ENCODE measurements at places on chromosomes 12 and 14.

DNA sequence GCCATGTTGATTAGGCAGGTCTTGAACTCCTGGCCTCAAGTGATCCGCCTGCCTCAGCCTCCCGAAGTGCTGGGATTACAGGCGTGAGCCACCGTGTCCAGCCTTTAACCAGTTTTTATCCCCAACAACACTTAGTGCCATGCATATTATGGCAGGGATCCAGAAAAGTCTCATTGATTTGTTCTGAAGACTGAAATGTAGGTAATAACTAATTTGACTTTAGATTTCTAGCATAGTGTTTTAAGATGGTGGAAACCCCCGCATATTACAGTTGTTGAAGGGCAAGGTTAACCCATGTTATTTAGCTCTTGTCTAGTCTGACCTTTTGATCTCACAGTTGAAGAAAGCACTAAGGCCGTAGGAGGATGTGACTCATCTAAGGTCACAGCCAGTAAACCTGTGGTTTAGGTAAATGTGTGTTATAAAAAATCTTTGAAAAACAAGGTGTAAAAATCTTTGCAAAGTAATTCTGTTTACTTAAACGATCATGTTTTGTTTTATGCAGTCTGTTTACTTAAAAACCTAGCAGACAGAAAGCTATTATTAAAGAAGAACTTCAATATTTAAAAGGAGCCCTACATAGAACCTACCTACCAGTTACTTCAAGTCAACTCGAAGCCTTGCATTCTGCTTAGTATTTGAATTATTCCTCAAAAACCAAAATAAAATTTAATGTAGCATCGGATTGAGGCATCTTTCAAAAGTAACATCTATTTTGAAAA, 24.8 kb downstream of the BICDL1 start:
- no peak for DNase-seq

DNA sequence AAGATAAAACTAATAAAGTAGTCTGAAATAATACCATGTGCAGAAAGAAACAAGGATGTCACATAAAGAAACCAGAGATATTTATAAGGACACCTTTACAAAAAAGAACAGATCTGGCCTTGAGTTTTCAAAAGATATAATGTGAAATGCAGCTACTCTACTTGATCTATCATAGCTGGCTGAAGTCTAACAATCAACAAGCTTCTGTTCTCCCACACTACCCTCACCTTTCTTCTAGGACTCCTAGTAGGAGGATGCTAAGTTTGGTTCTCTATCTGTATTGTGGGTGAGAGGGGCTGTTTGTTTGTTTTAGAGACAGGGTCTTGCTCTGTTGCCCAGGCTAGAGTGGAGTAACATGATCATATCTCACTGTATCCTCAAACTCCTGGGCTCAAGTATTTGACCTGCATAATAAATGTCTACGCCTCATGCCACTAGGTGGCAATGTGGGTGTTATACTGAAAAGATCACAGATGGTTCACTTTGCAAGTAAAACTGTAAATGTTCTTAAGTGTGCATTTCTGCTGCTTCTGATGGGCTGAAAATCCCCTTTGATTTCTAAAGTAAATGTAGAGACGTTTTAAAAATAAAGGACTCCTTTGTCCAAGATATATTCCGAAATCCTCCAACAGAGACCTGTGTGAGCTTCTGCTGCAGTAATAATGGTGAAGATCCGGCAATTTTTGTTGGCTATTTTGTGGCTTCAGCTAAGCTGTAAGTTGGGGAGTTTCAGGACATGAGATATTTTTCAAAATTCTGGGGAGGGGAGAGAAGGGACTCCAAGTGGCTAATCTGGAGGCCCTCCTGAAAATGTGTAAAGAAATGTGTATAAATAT, 269.3 kb downstream of the DAD1 start:
- DNase-seq, result peak; percentile 21

DNA sequence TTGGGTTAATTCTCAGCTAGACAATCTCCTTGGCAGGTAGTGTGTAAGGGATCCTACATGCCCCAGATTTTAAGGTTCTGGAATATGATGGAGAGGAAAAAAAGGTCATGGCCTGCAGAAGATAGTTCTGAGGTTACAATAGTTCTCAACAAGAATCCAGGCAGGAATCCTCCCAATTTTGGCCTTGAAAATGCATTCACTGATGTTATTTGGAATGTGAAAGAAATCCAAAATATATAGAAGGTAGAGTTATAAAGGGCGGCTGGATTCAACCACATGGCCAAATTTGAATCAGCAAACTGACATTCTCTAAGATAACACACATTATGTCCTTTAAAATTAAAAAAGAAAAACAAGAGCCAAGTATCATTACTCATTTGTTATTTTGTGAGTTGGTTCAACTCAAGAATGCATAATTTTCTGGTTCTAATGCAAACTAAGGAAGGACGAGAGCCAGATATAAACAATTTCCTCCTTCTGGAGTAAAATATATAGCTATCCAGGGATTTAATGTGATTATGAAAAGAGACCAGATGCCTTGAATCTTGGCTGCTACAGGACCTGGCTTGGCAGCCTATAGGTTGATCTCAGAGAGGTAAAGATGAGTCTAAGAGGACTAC, 177.0 kb upstream of the G2E3 start:
- DNase-seq, result no peak

DNA sequence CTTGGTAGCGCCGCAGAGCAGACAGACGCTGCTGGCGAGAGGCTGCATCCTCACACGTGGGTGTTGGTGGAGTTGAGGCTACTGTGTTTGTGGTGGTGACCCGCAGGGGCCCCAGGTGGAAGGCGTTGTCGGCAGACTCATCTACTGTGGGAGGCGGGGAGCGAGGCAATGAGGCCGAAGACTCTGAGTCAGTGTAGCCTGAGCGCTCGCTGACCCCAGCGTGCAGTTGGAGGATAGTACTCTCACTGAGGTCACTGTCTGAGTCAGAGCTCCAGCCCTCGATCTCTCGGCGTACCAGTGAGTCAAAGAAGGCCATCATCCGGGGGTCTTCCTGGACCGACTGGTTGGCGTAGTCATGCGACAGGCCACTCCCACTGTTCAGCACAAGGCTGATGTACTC, 76.0 kb upstream of the ACTN1 start:
- no peak for DNase-seq

DNA sequence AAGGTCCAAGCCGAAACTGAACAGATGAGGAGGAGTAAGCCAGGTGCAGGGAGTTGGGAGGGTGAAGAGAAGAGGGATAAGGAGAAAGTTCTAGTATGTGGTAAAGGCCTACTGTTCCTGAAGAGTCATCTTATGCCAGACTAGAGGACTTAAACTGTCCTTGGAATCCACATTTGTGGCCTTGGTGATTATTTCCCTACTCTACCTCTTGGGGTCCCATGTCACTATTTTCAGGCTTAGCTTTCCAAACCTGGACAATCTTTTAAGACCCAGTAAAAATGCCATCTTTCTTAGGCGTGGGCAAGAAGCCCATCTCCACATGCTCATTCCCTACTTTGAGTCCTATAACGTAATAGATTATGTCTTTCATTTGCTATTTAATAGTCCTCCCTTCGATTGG, 40.1 kb upstream of the CRY1 start:
- DNase-seq, result no peak

GRCh38 chr14:98099527-98099926, 1172.5 kb downstream of the BCL11B start:
- DNase-seq, result no peak

DNA sequence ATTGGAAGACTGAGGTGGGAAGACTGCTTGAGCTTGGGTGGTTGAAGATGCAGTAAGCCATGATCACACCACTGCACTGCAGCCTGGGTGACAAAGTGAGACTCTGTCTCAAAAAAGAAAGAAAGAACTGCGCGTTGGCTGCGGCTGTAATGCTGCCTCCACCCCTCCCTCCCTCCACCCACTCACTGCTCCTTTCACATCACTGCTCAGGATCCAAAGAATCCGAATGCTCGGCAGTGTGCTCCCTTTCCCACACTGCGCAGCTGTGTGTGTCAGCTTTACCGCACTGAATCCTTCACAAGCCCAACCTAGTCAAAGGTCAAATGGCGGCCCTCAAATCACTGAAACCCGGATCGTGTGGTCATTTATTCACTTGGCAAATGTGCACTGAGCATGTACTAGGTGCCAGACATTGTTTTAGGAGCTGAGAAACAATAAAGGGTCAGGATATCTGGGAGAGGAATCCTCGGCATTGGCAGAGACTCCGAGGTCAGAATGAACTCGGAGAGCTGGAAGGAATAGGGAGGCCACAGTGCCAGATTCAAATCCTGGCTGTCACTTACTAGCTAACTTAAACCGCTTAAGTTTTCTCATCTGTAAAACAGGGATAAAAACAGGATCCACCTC, 11.5 kb upstream of the TDRD9 start:
- no peak for DNase-seq

GRCh38 chr12:107135177-107135576, 41.8 kb upstream of the CRY1 start:
- DNase-seq, result no peak

GRCh38 chr12:3142386-3142785, 65.2 kb downstream of the TSPAN9 start:
- DNase-seq, result no peak

GRCh38 chr14:105283028-105283427, 17.8 kb downstream of the BRF1 start:
- DNase-seq, result no peak

- DNase-seq, result no peak
Observed at GRCh38 chr12:83664650-83665049, 977.9 kb downstream of the TMTC2 start.

DNA sequence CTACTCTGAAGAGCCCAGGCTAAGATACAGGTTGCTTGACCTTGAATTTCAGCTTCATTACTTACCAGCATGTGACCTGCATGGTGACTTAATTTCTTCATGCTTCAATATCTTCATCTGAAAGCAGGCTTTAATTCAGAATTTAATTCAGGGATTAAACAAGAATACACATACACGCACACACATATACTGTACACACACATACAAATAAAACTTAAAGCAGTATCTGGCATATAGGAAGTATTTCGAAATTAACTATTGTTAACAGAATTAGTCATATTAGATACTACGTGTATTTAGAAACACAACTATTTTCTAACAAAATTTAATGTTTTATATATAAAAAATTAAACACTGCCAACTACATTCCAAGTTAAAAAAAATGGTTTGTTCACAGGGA, 640.3 kb downstream of the SLC6A15 start:
- no peak for DNase-seq

DNA sequence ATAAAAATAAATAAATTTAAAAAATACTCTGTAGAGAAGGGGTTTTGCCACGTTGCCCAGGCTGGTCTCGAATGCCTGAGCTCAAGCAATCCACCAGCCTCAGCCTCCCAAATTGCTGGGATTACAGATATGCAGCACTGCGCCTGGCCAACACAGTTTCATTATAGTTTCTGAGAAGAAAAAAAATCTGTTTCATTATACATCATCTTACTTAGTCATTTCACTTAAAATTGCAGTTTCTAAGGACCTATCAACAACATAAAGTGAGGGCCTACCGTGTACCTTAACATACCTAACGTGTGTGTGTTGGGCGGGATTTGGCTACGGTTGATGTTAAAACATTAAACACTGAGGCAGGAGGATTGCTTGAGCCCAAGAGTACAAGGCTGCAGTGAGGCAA, 28.3 kb downstream of the P2RX2 start:
- DNase-seq, result no peak
